Endothelial cell (in vitro differentiated cells): ENCODE measurements at places on chromosomes 7 and 10. TPM values are rescaled to one million over a fixed set of nuclear protein-coding genes. Genes with fewer than 3 reads are reported as not detected.

DNA sequence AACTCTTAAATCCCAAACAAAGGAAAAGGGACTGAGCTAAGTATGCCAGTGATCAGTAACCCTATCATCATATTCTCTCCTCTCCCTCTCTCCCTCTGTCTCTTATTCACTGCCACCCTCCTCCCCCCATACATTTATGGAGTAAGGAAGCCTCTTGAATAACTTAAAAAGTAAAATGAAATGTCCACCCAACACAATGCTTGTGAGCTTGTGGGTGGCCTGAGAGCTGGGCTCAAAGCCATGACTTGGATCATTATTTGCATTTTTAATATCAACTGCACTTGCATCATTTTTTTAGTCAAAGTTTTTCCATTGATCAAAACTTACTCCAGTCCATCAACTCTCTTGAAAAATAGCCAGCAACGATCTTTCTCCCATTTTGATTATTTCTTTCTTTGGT is 46.8 kb downstream of the FAM107B start:
- DNase-seq = no peak

GRCh38 chr10:113336549-113337130 is 216.2 kb upstream of the HABP2 start:
- DNase-seq = no peak

- DNase-seq = no peak
These were observed 31.3 kb upstream of the INSYN2A start for GRCh38 chr10:127227663-127228062.

DNA sequence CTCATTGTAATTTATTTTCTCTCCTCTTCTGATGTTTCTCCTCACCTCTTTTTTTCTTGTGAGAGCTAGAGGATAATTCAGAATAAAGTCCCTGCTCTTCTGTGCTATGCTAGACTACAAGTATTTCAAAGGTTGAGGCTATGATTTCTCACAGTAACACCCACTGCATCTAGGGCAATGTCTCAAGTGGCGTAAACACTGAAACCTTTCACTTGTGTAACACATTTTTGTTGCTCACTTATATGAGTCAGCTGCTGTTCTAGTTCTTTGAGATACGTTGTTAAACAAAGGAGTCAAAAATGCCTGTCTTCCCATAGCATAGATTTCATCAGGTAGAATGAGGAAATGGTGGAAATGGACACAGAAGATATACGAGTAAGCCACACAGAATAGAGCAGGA is 305.1 kb upstream of the PITRM1 start:
- DNase-seq = no peak

The KIAA1549 gene
- total RNA-seq = 10.8 TPM

The SLC18A3 gene
- 0.72 TPM for total RNA-seq

The C10orf90 gene
- total RNA-seq = not detected
